SJSA1 (cell line): ENCODE measurements at places on chromosomes 6 and 20. TPM values are rescaled to one million over a fixed set of nuclear protein-coding genes. Genes with fewer than 3 reads are reported as not detected.
A peak's percentile ranks its signal among the peaks of the same experiment; 100 is the strongest.

DNA sequence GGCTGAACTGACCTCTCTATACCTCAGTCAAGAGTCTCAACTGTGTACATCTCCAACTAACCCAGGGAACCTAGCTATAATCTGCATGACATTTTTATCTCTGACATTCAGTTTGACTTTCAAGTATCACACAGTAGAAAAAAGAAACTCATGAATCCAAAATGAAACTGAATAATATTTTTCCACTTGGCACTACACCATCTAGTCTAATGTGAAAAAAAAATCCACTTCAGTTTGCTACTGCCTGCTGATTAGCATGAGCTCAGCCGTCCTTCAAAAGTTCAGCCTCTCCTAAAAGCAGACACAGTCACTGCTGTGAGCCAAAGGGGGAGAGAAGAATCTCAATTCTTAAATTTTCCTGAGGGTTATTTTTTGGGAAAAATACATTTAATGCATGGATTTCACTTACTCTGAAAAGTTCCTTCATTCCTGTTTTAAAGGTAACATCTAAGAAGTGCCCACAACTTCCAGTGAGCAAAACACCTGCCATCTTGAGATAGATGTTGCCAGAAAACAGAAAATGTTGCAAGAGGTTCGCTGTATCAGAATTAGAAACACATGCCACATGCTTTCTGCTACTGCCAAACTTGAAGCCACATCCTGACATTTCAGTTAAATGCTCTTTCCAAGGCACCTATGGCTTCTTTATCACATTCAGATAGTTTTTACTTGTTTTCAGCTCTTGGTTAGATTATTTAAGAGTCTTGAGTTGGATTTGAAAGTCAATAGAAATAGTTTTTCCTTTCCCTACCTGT, 95.4 kb downstream of the MKKS start:
- no peak for DNase-seq

DNA sequence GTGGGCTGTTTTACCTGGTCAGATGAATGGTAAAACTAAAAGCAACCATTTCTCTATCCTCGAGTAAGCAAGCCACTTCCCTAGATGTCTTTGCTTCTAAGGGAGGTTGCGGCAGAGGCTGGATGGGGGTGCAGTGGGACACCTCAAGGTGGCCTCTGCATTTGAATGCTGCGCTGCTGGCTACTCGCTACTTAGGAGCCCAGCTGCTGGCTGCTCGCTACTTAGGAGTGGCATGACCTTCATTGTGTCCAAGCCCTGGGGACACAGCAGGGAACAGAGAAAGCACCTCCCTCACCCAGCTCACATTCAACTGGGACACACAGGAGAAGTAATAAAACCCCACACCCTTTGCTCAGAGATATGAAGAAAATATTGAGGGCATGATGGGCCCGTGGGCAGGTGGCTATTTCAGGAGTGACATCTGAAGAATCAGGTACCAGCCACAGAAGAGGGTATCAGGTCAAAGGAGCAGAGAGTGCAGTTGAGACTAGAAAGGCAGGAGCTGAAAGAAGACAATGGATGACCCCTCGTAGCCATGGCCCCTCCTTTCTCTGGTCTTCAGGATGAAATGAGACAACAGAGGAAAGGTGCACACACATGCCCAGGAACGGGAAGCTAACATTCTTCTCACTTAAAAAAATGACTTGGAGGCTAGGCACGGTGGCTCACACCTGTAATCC, 149.4 kb downstream of the ZMYND8 start:
- no peak for DNase-seq

- peak; percentile 51 for DNase-seq
Measured at GRCh38 chr6:31246051-31246521, 25.8 kb downstream of the HLA-C start.

DNA sequence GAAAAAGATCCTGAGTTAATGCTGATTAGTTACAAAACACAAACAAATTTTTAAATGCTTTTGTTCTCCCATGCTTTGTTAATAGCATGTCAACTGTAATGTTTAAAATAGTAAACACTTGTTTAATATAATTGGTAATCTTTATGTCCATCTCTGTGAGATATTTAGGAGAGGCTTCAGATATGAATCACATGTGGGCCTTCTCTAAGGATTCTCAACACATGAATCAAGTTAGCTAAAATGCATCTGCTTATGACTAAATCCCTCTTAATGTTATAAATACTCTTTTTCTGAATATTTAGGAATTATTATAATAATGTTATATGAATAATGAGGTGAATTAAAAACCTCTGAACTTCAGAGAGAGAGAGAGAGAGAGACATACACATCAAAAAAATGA, 345.9 kb upstream of the MANEA start:
- no peak for DNase-seq

DNA sequence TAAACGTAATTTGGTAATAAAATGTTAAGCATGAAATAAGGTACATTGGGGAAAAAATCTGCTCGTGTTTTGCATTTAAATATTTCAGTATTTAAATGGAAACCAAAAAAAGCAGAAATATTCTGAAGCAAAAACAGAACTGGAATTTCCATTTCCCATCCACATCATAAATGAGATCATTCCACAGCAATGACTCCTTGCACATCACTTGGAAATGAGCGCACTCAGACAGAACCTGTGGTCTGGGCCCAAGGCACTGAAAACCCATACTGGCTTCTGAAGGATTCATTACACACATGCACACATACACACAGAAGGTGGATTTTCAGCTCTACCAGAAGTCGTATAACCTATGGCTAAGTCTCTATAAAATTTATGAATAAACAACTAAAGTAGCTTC, 174.8 kb downstream of the IBTK start:
- DNase-seq = no peak

DNA sequence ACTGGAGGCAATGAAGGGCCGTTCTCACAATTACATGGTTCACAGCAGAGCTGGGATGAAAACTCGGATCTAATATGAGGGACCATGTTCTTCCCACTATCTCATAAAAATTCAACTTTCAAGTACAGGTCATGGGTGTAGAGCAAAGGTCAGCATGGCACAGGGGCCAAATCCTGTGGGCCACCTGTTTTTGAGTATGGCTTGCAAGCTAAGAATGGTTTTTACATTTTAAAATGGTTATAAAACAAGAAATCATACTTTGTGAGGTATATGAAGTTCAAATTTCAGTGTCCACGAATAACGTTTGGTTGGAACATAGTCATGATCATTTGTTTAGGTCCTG, 4.6 kb downstream of the MAP3K5 start:
- DNase-seq = no peak

DNA sequence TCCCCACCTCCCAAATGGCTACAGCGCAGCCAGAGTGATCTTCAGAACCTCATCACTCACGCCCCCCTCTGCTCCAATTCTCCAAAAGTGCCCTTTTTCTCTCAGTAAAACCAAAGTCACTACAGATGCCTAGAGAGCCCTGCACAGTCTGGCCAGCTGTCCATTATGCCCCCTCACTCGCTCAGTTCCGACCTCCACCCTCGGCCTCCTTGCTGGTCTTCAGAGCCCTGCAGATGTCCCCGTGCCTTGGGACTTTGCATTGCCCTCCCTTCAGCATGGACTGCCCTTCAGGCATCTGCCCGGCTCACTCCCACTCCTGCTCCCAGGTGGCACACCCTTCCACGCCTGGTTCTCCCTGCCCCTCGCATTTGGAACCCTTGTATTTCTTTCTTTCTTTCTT, 1.1 kb upstream of the RAET1E start:
- DNase-seq = no peak

SGK1 gene
- total RNA-seq = 50.2 and 53.9 TPM in 2 replicates

PDE7B gene
- not detected in 2 replicates for total RNA-seq
